Prostate gland (tissue), 2 donors: ENCODE measurements at places on chromosomes 12 and 14.

GRCh38 chr12:93221841-93222240 is 155.9 kb upstream of the NUDT4 start:
- DNase-seq, result no peak

- DNase-seq, result no peak
Observed at GRCh38 chr14:78010688-78011087, 159.5 kb upstream of the NRXN3 start.

GRCh38 chr12:128844031-128844635 is 9.1 kb upstream of the GLT1D1 start:
- DNase-seq, result no peak

- peak; percentile 58 for DNase-seq
Observed at GRCh38 chr12:6961278-6961694, 9.2 kb downstream of the PHB2 start.
